Tongue (tissue), 3 donors: ENCODE measurements at places on chromosomes 7 and 10. TPM values are rescaled to one million over a fixed set of nuclear protein-coding genes. Genes with fewer than 3 reads are reported as not detected.

Gene TRIM50
- total RNA-seq, result 0.31 TPM

Gene DPP6
- total RNA-seq, result 5.1 TPM

Gene OR2A1
- 0.10 TPM for total RNA-seq

Gene SFXN2
- 7.0 TPM for total RNA-seq

Gene ACTL6B
- total RNA-seq, result not detected

Gene SMURF1
- 16.5 TPM for total RNA-seq

Gene ZKSCAN5
- 11.9 TPM for total RNA-seq

Gene FGFR2
- total RNA-seq, result 50.6 TPM

Gene EPO
- total RNA-seq, result not detected
